AG10803 (cell line): ENCODE measurements at places on chromosomes 1 and 21.
A peak's percentile ranks its signal among the peaks of the same experiment; 100 is the strongest.

DNA sequence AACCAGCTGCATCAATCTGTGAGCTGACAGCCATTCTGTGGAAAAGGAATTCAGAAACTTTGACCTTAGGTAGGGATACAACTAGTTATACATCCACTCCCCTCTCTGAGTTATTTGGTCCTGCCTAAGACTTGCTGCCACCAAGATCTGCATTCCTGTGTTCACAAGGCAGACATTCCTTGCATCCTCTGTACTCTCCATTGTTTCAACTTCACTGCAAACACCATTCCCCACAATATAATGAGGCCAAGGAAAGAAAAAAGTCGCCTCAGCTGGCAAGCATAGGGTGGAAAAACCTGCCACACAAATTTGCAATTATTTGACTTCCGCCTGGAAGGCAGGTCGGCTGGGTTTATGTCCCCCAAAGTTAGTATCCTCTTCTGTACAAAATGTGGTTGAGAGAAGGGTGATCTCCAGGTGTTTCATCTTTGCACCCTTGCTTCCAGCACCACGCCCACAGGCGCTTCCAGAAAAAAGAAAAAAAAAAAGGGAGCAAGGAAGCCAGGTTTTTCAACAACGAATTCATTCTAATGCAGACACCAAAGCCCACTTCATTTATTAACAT, 676 bp upstream of the CTTNBP2NL start:
- DNase-seq = peak; percentile 43

DNA sequence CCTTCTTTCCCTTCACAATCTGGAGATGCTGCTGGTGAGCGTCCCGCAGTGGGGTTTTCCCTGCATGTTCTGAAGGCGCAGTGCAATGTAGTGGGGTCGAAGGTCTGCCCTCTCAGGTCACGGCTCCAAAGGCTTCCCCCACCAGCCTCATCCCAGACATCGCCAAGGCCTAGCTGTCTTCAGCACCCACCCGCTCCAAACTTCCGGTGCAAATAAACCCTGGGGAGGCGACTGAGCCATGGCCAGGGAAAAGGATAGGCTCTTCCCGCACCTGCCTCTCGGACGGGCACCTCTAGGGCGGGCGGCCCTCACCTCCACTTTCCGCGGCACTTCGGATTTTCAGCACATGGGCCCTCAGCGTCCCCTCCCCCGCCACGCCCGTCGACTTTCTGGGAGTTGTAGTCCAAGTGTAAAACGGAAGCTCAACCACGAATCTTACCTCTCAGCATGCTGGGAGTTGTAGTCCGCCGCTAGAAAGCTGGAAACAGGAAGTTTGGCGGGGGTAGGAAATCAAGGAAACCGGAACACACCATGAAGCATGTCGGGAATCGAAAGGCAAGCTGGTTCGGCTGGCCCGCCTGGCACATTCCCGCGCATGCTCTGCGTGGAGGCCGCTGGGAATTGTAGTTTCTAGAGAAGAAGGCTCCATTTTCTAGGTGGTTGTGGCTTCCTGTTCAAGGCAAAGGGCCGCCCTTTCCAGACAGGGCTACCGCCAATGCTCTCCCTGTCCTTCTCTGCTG, at the start of gene MRPL24:
Gene MRPL24, minus strand, starts transcription at position 348 of the 740 bp plus-strand sequence. CDS start 2,384 bp downstream, outside the sequence.
- peak; percentile 99 for DNase-seq

DNA sequence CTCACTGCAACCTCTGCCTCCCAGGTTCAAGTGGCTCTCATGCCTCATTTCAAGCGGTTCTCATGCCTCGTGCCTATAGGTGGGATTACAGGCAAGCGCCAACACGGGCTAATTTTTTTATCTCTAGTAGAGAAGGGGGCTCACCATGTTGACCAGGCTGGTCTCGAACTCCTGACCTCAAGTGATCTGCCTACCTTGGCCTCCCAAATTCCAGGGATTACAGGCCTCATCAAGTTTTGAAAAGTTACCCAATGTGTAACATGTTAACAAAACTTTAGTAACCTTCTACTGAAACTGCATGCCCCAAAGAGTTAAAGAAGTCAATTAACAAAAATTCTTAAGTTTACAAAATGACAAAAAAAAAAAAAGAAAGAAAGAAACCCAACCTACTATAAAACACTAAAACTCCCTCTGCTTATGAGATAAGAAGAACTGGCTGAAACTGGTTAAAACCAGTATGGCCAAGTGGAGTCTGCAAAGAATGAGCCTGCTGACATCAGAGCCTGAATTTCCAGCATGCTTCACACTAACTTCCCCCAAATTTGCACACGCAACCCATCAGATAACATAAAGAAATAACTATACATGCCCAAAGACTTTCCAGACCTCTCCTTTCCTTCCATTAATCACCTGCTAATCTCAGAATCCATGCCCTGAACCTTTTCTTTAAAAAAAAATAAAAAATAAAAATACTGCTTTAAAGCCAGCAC, 25.5 kb upstream of the PSMG1 start:
- no peak for DNase-seq

GRCh38 chr1:42479621-42480020, 16.5 kb downstream of the CCDC30 start:
- peak; percentile 5 for DNase-seq

DNA sequence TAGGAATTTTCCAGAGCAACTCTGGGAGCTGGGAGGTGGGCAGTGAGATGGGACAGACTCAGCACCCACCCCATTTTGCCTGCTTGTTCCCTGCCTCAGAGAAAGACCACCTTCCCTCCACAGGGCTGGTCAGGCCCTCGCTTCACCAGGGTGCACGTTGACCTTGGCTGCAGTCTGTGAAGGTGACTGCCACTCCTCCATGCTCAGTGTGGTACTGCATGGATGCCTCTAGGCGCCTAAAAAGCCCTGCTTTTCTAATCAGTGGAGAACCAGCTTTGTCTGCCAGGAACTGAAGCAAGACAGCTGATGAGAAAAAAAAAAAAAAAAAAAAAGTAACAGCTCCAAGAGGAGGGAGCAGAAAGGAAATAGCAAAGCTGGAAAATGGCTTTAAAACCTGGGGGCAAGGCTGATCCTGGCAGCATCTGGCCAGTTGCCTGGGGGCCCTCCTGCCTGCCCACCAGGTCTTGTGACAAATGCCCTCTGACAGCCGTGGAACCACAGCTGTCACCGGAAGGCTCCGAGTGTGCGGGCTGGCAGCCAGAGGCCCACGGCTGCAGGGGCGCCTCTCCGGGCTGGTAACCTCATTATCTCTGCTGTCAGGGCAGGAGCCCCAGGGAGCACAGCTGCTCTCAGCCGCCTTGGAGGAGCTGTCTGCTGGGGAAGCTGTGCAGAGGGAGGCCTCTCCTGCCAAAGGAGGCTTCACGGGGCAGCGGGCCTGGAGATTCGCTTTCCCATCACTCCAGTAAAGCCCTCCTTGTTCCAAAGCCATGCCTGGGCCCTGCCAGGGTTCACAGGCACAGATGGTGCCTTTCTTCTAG, 13.7 kb downstream of the KIAA1614 start:
- peak; percentile 34 for DNase-seq

DNA sequence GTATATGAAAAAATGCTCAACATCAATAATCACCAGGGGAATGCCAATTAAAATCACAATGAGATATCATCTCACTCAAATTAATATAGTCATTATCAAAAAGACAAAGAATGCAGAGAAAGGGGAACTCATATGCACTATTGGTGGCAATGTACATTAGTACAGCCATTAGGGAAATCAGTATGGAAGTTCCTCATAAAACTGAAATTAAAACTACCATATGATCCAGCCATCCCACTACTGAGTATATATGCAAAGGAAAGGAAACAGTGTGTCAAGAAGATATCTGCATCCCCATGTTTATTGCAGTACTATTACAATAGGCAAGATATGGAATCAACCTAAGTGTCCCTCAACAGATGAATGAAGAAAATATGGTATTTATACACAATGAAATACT, 32.1 kb upstream of the TEKT2 start:
- DNase-seq = no peak

GRCh38 chr21:46634966-46635323, 529 bp upstream of the PRMT2 start:
- DNase-seq = peak; percentile 90

DNA sequence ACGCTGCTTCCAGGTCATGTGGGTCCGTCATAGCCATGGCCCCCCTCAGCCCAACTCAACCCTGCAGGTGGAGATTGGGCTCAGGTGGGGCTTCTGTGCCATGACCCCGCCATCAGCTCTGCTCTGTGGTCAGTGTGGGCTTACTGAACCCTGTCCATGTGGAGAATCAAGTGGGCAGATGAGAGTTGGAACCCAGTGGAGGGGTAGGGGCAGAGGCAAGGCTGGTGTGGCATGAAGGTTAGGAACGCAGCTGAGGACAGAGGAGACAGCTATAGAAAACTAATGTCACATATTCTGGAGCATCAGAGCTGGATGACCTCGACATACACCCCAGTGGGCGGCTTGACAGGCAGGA, 355.9 kb downstream of the PTPRU start:
- DNase-seq = no peak

DNA sequence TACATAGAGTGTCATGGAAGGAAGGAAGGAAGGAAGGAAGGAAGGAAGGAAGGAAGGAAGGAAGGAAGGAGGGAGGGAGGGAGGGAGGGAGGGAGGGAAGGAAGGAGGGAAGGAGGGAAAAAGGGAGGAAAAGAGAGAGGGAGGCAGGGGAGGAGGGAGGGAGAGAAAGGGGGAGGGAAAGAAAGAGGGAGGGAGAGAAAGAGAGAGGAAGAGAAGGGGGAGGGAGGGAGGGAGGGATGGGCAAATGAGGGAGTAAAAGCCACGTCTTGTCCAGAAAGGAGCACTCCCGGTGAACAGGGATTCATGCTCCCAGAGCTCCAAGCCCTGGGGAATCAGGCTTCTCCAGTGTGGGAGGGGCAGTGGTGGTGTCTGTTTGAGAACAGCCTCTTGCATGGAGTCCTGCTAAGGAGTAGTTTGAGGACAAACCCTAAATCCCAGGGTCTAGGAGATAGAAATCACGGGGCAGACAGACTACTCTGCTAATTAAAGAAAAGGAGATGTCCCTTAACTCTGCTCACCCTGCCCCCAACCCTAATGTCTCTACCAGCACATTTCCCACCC, 71.6 kb downstream of the TAS1R2 start:
- DNase-seq = no peak

GRCh38 chr1:117682372-117682771, 76.5 kb downstream of the TENT5C start:
- no peak for DNase-seq

DNA sequence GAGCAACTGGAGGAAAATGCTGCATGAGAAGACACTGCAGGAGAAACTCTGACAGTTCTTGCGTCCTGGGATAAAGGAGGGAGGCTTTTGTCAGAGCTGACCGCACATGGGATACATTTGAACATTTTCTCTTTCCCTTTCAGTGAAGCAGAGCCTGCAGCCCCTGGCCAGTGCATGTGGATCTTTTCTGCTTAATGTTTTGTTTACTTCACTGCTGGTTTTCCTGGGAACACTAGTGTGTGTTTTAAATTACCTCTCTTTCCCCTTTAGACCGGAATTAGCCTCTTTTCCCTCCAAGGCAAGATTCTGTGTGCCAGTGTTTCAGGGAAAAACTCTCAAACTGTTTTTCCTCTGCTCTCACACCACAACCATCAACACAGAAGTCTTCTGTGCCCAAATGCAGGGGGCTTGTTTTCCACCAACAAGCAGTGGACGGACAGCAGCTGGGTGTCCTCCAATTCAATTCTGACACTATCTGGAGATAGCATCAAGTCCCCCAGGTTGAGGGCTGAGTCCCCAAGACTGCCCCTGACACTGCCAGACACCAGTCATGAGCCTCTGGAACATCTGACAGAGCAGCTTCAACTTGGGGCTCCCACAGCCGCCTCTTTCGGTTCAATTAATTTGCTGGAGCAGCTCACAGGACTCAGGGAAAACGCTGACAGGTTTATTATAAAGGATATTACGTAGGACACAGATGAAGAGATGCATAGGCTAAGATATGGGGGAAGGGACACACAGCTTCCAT, 136.2 kb downstream of the RHOU start:
- no peak for DNase-seq

DNA sequence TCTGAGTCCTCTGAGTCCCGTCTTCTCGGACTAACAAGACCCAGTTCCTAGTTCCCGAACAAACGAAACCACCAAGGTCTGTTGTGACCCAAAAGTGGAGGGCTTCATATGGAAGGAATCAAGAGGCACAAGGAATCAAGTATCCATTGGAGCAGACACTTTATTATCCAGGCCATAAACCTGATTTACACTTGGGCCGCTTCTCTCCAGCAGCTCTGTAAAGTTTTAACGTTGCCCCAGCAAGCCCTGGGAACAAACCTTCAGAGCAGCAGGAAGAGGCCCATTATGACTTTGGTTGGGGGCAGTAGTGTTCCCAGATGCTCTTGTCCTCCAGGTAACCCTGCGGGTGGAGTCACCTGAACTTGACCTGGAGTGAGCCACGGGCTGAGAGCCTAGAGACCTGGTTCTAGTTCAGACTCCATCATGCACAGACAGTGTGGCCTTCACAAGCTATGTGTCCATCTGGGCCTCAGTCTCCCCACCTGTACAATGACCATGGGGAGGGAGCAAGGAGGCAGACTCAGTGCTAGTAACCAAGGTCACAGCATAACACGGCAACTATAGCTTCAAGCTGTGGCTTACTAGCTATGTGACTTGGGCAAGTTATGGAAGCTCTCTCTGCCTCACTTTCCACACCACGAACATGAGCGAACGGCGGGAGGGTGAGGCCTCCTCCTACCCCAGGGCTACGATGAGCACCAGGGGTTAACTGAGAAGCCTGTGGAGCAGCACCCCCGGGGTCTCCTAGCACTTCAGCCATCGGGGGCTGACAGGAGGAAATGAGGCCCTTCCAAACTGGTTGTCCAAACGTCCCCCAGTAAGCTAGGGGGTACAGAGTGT, 95.7 kb downstream of the GLIS1 start:
- DNase-seq = no peak

DNA sequence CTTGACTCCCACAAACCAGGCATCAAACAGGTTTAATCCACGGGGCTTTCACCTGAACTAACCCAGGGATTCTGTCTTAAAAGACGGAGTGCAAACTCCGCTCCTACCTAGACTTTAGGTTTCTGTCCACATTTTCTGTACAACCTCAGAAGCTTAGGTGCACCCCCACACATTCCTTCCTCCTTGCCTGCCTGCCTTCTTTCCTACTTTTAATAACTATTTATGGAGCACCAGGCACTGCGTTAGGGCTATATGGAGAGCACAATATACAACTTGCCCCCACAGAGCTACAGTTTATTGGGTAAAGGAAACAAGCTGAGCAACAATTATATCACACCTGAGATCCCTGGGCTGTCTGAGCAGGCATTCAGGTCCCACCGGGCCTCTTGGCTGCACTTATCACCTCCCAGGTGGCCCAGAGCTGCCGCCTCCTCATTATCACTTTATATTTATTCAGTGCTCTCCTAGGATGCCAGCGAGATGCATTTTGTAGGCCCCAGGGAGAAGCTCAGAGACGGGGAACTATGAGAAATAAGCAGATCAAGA, 64.1 kb downstream of the DNTTIP2 start:
- DNase-seq = no peak
